ENCODE measurements at places on chromosomes 2 and 18.

DNA sequence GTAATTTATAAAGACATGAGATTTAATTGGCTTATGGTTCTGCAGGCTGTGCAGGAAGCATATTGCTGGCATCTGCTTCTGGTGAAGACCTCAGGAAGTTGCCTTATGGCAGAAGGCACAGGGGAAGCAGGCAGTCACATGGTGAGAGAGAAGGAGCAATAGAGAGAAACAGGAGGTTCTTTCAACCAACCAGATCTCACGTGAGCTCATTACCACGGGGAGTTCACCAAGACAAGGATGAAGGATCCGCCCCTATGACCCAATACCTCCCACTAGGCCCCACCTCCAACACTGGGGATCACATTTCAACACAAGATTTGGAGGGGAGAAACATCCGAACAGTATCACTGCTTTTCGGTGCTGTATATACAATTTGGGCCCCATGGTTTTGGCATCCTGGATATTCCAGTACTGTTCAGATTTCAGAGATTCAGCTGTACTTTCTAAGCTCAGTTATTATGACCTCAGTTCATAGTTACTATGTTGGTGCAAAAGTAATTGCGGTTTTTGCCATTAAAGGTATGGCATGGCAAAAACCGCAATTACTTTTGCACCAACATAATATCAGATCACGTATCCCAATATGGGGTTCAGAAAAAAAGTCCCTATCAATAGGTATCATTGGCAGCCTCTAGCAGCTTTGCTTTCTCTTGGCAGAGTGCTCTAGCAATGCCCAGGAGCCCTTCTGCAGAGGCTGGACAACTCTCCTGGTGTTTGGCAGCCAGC, 189.6 kb upstream of the SIX3 start:
- no peak for DNase-seq

DNA sequence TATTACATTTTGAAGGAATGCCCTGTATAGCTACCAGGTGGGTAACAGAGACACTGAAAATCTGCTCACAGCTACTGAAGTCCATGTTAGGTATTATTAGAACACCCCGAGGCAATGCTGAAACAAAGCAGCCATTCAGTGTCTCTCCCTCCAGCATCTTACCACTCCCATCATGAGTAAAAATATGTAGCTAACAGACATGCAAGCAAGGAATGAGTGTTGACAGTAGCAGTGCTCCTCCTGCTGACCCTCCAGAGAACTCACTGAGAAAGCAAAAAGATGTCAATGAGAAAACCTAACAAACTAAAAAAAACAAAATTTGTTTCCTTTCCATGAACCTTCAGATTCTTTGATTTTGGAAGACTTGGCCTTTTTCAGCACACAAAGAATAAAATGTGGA, 393.9 kb downstream of the LRRTM1 start:
- no peak for DNase-seq

- DNase-seq, result no peak
These were observed 50.5 kb downstream of the DYSF start for GRCh38 chr2:71503837-71504236.

DNA sequence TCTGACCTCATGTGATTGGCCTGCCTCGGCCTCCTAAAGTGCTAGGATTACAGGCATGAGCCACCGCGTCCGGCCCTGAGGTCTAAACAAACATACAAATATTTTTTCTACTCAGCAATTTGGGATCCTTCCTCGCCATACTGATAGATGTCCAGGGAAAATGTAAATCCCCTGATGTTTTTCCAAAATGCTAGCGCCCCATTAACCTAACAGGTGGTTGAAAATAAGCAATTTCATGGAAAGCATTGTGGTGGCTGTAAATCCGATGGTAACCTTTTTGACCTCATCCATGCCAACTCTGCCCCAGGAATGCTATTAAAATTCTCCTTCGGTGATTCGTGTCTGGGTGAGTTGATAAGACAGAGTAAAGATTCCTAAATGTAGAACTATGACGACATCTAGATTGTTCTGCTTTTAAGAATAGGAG, 19.3 kb downstream of the GEMIN6 start:
- DNase-seq, result no peak

DNA sequence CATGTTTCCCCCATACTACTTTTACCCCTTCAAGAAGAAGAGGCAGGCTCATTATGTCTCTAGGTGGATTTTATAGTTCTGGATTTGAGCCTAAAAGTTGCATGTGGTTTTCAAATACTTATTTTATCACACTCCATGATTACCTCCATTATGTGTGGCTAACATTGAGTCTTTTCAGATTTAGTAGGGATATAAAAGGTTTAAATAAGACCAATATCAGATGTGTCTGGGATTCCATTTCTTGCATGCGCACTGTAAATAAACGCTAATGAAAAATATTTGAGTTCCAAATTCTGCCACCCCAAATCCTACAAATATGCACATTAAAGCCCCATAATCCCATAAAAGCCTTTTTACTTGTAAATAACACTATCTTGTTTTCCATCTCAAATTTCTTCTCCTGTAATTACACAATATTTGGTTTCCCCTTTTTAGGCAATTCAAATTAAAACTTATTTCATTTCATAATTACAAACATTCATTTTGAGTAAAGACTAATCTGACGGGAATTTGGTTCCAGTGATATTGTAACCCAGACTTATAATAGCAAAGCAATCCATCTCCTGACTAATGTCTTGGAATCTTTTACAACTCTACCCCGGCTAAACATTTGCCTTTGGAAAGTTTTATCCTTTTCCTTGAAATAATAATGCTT, 600.0 kb downstream of the SLC4A3 start:
- DNase-seq, result peak; percentile 82

DNA sequence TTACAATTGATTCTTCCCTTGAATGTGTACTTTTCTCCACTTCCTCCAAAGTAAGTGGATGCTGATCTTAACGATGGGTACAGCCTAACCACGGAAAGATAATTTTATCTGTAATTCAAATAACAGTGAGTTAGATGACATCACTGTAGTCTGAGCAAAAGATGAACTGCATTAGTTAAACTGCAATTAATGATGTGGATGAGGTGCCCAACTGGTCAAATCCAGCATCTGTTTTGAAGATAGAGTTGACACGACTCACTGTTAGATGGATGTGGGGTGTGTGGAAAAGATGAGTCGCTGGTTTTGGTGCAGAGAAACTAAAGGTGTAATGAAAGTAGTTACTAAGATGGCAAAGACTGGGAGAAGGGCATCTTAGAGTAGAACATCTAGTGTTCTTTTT, 270.5 kb upstream of the MEIS1 start:
- no peak for DNase-seq

DNA sequence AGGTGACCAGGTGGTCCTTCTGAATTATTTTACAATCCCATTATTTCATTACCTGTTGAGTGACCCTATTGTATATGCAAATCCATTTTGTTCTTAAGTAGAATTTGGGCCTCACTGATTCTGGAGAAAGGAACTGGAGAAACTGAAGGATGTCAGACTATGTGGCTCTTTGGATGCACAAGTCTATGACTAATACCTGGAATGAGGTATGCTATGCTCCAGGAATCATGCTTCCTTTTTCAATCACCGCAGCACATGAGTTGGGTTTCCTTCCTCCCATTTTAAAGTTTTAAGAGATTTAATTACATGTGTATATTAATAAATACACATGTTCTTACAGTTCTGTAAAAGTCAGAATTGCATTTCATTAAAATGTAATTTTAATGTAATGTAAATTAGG, 253.9 kb upstream of the VWC2L start:
- no peak for DNase-seq

DNA sequence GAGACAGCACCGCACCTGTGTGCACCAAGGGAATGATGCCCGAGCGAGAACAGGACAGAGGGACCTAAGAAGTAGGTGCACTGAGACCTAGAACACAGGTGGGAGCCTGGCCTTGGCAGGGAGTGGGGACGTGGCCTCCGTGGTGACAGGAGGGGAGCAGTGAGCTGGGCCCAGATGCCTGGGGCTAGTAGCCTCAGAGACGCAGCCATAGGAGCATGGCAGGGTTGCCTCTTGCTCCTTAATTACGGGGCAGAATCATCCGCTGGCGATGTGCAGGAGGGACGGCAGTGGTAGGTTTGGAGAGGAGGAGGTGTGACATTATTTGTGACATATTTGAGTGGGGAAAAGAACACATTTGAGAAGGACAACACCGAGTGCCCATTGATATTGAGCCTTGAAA, 57.0 kb upstream of the HPCAL1 start:
- DNase-seq, result no peak

DNA sequence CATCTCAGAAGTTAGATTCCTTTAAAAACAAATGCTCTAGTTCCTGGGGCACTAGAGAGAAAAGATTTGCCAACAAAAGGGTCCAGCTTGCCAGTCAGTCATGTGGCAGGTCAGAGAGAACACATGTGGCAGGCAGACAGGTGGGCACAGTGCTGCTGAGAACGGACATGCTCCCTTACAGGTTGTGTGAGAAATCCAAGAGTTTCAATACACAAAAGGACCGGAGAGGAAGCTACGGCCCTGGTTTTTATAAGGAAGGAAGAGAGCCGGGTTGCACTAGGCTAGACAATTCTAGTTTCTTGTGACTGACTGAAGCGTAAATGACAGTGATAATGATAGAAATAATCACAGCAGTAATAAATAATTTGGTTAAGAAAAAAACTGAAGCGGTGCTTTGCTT, 18.3 kb downstream of the CDC42EP3 start:
- no peak for DNase-seq

DNA sequence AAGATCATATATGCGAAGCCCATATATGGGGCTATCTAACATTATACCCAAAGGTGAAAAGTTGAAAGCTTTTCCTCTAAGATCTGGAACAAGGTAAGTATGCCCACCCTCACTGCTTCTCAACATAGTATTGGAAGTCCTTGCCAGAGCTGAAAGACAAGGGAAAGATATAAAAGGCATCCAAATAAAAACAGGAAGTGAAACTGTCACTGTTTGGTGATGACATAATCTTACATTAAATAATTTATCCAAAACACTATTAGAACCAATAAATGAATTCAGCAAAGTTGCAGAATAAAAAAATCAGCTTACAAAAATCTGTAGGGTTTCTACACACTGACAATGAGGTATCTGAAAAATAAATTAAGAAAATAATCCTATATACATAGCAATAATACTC, 205.8 kb downstream of the INSIG2 start:
- DNase-seq, result no peak

GRCh38 chr2:31411771-31412170, 2.8 kb downstream of the XDH start:
- no peak for DNase-seq

DNA sequence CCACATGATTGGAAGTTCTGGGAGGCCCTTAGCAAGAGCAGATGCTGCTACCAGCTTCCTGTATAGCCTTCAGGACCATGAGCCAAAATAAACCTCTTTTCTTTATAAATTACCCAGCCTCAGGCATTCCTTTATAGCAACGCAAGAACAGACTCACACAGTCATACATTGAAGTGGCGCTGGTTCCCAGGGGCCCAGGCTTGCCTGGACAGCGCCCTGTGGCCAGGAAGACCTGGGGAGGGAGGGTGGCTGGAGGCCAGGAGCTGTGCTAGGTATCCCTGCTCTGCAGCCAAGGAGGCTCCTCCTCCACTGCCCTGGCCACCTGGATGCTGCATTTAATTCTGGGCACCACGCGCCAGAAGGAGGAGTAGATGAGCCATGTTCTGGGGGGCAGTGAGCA, 98.1 kb downstream of the AGAP1 start:
- no peak for DNase-seq

- no peak for DNase-seq
These were observed 16.1 kb downstream of the ADAM17 start for GRCh38 chr2:9539531-9539930.

- no peak for DNase-seq
These were observed 159.6 kb downstream of the SLC8A1 start for GRCh38 chr2:40292291-40292690.
